Suppressor macrophage (primary cell): ENCODE measurements at places on chromosomes 7 and 10.

GRCh38 chr7:95694334-95694733 is 78.0 kb upstream of the DYNC1I1 start:
- DNase-seq: no peak

- no peak for DNase-seq
Observed at GRCh38 chr10:34083567-34083966, 731.5 kb downstream of the PARD3 start.

DNA sequence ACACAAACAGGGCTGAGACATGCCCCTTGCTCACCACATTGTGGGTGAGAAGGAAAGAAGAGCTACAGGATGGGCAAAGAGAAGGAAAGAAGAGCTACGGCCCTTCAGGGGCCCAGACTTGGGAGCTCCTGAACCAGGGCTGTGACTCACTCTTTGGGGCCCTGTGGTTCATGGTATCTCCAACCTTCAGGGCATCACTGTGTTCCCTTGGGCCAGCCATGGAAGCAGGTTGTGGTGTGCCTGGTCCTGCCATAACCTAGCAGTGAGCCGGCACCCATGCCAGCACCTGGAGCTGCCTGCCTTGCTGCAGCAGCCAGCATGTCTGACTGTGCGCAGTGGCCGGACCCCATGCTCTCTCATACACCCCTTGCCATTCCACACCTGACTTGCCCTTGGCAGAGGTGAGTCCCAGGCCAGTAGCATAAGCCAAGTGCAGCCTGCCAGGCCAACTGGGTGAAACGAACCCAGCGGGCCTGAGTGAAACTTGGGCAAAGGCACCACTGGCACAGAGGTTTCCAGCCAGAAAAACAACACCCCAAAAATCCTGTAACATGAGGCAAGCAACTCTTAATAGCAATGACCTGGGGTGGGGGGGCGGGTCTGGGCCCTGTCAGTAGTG is 89.0 kb upstream of the CACUL1 start:
- no peak for DNase-seq

- no peak for DNase-seq
Observed at GRCh38 chr7:43702974-43703373, 26.3 kb downstream of the COA1 start.

GRCh38 chr10:123187781-123188180 is 33.6 kb downstream of the BUB3 start:
- no peak for DNase-seq

DNA sequence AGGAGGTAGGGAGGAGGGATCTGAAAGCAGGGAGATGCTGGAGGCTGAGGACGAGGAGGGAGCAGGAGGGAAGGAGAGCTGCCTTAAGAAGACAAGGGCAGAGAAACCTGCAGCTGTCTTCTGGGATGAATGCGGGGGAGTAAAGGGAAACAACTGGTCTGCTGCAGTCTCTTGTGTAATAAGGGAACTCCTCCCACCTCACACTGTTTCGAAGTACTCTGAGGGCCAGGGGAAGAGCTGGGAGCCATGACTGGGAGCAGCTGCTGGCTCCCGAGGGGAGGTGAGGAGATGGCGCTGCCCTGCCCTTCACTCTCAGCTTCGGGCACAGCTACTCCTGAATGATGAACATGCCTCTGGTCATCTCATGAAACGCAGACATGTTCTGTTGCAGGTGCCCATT is 65.1 kb downstream of the CLEC2L start:
- DNase-seq: peak; percentile 85

DNA sequence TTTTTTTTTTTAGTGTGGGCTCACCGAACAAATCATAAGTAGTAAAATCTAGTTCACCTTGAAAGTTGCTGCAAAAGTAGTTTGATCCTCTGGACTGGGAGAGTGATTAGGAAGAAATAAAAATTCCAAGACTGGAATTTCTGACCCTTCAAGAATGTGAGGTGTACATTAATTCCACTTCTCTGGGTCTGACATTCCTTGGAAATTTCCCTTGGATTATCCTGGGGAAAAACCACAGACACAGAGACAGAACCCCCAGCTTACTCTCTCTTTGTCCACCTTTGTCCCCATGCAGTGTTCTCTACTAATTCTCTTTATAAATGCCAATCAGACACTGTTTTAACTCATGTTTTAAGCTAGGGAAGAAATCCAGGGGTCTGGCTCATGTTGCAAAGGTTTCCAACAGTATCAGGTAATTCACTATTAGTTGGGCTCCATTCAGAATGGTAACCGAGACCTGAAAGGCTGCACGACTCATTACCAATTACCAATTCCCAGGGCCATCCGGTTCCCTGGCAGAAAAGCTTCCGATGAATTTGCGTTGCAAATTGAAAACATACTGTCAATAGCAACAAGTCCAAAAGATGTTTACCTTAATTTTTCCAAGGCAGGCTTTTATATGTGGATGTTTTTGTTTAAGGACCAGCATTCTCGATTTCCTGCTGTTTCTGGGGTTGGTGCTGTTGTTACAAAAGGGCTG is 86.3 kb downstream of the BAMBI start:
- no peak for DNase-seq

DNA sequence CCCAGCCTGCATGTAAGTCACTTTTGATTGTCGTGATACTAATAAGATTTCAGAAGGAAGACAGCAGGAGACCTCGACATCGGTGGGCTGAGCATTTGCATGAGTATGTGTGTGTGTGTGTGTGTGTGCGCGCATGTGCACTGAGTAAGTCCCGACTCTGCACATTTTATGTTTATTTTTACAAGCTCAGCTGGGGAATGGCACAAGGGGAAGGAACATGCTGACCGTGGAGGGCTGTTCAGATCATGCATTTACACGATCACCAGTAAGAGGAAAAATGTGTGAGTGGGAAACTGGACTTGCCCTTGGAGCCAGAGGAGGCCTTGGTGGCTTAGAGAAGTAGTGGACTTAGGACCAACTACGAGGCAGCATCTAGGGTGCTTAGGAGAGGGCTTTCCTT is 41.3 kb downstream of the IL2RA start:
- peak; percentile 75 for DNase-seq

DNA sequence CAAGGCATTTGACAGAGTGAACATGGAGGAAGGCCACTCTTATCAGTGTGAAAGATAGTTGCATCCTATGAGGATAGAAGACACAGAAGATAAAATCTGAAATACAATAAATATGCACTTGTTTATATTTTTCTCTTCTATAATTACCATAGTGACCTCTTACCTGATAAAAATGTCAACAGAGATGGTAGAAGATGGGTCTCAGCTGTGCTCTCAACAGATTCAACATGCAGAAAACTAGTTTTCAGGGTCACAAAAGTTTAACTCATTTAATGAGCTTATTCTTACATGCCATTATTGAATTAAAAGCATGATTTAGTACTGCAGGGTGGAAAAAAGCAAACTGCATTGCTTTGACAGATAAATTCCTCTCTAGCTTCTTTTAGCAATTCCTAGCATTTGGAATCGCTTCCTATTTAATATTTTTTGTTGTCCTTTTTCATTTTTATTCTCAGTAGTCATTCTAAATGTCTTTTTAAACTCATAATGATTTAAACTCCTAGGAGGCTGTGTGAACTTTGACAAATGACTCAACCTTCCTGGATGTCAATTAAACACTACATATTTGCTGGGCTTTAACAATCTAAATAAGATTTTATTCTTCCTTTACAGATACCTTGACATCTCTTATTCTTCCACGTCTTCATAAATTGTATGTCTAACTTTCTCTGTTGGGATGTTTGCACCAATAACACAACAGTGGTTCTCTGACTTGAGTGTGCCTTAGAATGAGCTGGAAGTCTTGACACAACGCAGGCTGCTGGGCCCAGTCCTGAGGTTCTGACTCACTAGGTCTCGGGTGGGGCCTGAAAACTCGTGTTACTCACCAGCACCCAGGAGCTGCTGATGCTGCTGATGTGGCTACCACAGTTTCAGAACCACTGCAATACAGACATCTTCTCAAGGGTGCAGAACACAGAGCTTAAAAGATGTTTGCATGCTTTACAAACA is 565.5 kb upstream of the IGFBP3 start:
- no peak for DNase-seq

- DNase-seq: no peak
Observed at GRCh38 chr10:29617880-29618340, 16.9 kb downstream of the SVIL start.

- no peak for DNase-seq
Observed at GRCh38 chr10:110485541-110485940, 12.2 kb upstream of the DUSP5 start.

DNA sequence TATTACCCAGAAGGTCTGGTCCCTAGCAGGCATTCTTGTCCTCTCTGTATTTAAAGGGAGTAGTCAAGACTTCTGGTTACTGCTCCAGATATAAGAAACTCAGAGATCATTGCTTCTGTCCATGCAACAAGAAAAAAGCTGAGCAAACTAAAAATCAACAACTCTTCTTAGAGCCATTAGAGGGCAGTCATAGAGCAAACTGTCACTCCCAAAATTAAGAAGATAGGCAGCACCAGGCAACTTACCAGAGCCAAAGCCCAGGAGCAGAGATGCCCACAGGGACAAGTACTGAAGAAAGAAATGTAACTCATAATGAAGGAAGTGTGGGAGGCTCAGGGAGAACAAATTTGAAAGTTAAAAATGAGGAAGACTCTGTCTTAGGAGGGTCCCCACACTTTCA is 472.9 kb upstream of the COBL start:
- DNase-seq: no peak

DNA sequence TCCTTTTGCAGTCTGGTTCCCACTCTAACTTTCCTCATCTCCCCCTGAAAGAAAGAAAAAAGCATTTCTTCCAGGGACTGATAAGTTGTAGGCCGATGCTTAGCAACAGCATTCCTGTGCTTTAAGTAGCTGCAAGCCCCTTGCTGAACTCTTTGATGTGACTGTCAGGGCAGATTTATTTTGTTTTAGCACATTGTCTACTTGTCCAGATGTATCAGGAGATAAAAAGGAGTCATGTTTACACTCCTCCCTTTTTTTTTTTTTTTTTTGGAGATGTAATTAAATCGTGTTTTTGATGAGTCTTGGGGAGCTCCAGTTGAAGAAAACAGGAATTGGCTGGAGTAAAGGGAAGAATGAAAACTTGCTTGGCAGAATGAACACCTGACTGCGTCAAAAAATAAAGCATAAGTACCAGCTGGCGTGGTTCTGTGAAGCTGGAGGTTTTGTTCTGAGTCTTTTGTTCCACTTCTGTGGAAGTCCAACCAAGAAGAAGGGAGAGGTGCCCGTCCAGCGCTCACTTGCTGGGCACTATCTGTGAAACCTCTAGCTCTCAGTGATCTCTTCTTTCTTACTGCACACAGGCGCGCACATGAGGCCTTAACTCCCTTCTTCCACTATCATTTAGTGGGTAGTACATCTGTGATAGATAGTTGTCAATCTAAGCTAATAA is 871.7 kb downstream of the LRMDA start:
- no peak for DNase-seq

DNA sequence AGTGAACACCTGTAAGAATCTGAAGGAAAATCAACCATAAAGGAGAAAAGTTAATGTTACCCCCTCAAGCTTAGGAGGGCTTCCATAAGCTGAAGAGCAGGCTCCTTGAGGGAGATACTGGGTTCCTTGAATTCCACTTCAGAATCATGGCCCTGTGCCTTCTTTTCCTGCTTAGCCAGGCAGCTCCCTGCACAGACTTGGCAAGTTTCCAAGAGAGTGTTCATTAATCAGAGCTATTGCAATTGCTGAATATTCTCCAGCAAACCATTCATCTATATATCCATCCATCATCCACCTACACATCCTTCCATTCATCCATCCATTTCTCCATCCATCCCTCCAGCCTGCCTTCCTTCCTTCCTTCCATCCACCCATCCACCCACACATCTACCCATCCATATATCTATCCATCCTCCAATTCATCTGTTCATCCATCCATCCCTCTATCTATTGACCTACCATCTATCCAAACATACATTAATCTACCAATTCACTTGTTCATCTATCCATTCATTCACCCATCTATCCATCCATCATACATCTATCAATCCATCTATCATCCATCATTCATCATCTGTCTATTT is 574.4 kb downstream of the PTPRN2 start:
- DNase-seq: no peak

- no peak for DNase-seq
Observed at GRCh38 chr10:17066000-17066399, 63.6 kb downstream of the CUBN start.

- no peak for DNase-seq
Observed at GRCh38 chr10:74249865-74250264, 98.8 kb downstream of the ADK start.

DNA sequence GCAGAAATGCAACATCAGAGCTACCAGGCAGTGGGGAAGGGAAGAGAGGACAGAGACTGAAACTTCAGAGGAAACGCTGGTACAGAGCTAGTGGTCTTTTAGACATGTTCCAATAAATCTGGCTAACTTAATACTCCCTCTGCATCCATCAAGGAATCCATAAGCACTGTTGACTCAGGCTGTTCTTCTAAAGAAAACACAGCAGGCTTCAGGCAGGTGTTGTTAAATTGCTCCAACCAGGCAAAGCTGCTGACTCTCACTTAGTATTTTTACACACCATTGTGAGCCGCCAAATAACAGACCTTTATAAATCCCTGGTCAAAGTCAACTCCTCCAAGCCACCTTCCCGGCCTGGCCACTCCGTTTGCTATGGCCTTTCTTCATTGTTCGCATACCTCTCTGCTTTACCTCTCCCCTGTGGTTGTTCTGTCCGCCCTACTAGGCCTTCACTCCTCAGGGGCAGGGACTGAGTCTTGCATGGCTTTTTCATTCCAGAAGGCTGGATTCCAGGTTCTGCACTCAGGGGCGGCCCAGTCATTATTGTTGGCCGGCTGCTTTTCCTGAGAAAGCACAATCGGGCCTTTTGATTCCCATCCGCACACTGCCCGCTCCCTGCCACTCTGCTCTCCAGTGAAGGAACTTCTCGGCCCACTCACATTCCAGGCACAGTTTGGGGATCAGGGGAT is 18.4 kb downstream of the CREB3L2 start:
- no peak for DNase-seq
